ENCODE measurements at places on chromosomes 16 and 17.
A peak's percentile ranks its signal among the peaks of the same experiment; 100 is the strongest.

DNA sequence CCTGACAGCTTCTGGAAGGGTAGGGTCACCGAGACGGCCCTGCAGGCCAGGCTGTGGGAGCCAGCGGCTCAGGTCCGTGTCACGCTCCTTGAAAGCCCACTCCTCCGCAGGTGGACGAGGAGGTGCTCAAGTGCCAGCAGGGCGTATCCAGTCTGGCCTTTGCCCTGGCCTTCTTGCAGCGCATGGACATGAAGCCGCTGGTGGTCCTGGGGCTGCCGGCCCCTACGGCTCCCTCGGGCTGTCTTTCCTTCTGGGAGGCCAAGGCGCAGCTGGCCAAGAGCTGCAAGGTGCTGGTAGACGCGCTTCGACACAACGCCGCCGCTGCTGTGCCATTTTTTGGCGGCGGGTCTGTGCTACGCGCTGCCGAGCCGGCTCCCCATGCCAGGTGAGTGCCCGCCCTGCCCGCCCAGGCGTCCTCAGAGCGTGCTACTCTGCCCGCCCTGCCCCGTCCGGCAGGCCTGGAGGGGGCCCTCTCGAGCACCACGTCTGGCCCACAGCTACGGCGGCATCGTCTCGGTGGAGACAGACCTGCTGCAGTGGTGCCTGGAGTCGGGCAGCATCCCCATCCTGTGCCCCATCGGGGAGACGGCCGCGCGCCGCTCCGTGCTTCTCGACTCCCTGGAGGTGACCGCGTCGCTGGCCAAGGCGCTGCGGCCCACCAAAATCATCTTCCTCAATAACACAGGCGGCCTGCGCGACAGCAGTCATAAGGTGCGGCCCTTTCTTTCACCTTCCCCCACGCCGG, 1.3 kb downstream of the NAGS start:
- no peak for DNase-seq

GRCh38 chr17:78951967-78952551, 26.9 kb upstream of the TIMP2 start:
- DNase-seq, result peak; percentile 31

- DNase-seq, result no peak
Observed at GRCh38 chr17:2237521-2237921, 66.1 kb downstream of the SMG6 start.

GRCh38 chr16:74710401-74710800, 9.7 kb upstream of the MLKL start:
- DNase-seq, result no peak

- DNase-seq, result peak; percentile 60
Observed at GRCh38 chr16:67013823-67014633, 14.9 kb upstream of the CBFB start.

DNA sequence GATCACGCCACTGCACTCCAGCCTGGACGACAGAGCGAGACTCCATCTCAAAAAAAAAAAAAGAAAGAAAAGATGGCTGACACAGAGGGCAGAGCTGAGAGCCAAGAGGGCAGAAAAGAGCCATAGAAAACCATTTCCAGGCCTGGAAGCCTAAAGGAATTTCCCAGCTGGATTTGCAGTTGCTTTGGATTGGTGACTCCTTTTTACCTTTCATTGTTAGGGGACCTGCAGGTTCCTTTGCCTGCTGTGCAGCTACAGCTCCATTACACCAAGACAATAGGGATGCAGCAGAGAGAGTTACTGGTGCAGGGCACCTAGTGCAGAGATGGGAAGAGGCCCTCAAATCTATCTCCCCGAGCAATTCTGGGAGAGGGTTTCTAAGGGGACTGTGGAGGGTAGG, 18.4 kb downstream of the ZNF668 start:
- DNase-seq, result no peak

GRCh38 chr17:4849011-4849536, 15.9 kb downstream of the MINK1 start:
- no peak for DNase-seq

DNA sequence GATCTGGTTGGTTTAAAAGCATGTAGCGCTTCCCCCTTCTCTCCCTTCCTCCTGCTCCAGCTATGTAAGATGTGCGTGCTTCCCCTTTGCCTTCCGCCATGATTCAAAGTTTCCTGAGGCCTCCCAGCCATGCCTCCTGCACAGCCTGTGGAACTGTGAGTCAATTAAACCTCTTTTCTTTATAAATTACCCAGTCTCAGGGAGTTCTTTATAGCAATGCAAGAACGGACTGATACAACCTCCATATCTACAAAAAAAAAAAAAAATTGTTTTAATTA, 16.6 kb upstream of the PDXDC1 start:
- DNase-seq, result no peak

DNA sequence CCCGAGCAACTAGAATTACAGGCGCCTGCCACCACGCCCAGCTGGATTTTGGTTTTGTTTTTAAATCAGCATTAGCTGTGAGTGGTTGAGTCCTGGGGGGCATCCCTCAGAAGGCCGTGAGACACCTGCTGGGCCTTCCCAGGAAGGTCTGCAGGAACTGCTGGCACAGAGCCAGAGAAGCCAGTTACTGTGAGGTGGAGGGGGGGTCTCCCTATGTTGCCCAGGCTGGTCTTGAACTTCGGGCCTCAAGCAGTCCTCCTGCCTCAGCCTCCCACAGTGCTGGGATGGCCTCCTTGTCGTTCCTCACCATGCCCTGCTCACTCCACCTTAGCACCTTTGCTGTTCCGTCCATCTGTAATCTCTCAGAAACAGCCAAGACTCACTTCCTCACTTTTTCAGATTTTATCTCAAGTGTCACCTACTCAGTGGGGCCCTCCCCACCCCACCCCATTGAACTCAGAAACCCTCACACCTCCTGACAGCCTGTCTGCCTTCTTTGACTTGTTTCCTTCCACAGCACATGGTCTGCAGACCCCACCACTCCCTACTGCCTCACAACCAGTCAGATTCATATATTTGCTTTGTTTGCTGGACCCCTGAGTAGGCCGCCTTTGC, 62.3 kb downstream of the WSB1 start:
- DNase-seq, result no peak

DNA sequence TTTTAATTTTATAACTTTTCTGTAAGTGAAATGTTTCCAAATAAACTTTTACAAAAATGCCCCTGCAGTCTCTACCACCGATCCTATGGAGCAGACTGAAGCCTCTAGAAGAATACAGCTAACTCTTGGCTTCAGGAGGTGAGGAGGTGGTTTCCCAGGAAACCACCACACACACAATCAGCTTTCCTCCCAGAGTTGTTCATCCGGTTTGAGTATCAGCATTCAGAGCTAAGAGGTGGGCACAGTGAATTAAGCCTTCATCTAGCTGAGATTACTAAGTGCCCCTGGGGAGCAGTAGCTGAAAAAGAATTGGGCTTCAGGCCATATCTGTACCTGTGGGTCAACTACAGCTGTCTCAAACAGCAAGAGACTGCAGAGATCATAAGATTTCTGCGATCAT, 139.7 kb downstream of the AATF start:
- DNase-seq, result no peak

- no peak for DNase-seq
Observed at GRCh38 chr16:22816475-22816874, 2.5 kb downstream of the HS3ST2 start.

GRCh38 chr17:9907883-9908648, 3.0 kb upstream of the RCVRN start:
- no peak for DNase-seq

DNA sequence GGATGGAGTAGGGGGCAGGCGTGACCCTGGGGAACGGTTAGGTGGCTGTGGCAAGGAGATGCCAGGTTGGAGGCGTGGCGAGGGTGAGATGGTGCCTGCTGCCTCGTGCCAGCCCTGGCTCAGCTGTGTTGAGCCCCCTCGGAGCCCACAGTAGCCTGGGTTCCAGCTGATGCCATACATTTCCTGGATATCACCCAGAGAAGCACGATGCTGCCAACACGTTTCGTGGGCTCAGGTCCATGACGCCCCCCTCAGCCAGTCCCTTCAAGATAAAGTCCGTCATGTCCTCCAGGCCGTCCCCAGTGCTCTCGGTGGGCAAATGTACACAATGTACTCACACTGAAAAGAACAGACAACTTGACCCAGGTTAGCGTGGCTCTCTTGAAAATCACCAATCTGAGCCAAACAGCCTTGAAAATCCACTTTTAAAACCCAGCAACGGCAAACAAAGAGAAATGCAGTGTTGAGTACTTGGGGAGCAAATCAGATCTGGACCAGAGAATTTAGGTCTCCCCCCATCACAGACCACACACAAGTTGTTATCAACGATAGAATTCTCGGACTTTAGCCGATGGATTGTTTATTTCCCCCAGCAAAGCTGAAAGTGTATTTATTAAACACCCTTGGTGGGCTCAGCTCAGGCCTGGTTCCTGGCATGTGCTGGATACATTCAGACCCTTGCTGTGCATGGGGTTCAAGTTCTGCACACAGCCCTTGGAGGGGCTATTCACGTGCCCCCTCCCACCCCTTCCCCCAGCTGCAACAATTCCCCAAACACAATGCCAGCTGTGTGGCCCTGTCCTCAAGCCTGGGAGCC, 102.8 kb upstream of the PLCG2 start:
- DNase-seq, result no peak

GRCh38 chr17:47741109-47741792, 8.2 kb downstream of the TBX21 start:
- DNase-seq, result no peak

- peak; percentile 93 for DNase-seq
Observed at GRCh38 chr17:7836596-7837407, 2.8 kb downstream of the KDM6B start.

DNA sequence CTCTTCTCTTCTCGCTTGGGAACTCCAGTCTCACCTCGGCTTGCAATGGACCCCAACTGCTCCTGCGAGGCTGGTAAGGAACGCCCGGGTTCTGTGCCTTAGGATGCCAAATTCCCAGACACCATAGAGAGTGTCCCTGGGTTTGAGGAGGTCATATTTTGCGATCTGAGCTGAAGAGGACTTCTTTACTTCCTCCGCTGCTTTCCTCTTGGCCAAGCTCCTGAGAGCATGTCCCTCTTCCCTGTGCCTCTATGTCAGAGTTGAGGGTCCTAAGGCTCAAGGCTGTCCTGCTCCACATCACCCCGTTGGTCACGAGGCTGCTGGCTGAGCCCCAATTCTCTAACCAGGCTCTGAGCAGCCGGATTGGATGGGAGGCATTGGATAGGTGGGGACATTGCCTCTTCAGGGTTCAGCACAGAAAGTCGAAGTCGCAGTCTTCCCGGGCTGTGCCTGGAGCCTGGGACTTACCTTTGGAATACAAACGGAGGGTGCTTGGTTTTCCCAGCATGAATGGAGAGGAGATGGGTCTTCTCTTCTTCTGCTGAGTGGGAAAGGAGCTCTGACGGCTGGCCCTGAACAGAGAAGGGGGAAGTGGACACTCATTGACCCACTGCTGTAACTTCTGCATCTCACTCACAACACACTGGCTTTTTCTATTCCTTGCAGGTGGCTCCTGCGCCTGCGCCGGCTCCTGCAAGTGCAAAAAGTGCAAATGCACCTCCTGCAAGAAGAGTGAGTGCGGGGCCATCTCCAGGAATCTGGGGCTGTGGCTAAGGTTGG, 416 bp downstream of the MT1H start:
- DNase-seq, result no peak

GRCh38 chr16:12429756-12430155, 373.9 kb downstream of the CPPED1 start:
- no peak for DNase-seq

DNA sequence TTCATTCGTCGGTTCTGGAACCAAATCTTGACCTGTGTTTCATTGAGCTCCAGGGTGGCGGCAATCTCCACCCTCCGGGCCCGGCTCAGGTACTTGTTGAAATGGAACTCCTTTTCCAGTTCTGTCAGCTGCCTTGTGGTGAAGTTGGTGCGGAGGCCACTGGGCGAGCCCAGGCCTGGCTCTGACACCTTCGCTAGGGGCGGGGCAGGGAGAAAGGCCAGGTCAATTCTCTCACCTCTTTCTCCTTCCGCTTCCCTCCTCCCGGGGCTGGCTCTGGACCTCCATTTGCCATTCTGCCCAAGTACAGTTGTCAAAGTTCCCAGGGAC, 1.2 kb downstream of the HOXB1 start:
- no peak for DNase-seq

- DNase-seq, result no peak
Observed at GRCh38 chr17:51472670-51473205, 212.4 kb downstream of the UTP18 start.

DNA sequence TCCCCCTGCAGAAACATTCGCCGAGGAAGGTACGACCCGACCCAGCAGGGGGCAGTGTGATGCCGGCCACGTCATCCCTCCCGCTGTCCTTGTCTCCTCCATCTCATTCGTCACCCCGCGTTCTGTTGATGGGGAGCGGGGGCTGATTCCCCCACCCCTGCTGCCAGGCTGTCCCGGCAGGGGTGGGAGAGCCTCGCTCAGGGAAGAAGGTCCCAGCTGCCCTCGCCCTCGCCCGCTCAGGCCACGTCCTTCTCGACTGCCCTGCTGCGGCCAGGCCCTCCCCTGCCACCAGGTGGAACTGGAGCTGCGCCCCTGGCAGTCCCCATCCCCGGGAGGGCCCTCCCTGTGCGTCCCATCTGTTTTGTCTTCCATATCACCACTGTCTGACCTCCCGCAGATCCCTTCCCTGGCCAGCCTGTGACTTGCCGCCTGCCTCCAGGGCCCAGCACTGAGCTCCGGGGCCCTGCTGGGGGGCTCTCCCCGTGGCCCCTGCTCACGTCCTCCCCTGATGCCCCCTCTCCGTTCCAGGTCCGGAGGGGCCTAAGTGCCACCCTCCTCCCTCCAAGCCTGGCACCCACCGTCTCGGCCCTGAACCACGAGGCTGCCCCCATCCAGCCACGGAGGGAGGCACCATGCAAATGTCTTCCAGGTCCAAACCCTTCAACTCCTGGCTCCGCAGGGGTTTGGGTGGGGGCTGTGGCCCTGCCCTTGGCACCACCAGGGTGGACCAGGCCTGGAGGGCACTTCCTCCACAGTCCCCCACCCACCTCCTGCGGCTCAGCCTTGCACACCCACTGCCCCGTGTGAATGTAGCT, 20.6 kb downstream of the ADAM11 start:
- peak; percentile 74 for DNase-seq

GRCh38 chr16:88585269-88585668, 15.1 kb downstream of the ZC3H18 start:
- DNase-seq, result no peak

DNA sequence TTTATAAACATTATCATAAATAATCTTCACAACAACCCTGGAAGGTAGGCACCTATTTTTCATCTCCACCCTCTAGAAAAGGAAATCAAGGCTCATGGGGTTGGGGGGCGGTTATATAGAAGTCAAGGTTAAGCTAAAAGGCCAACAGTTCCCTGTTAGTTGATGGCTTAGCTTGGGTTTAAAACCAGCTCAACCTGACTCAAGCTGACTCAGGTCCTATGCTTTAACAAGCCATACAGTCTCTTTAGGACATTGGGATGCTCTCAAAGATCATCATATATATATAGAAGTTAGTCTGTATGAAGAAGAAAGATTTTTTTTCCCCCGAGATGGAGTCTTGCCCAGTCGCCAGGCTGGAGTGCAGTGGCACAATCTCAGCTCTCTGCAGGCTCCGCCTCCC, 44.8 kb upstream of the MED13 start:
- DNase-seq, result no peak

Data from progenitor cell of endocrine pancreas (in vitro differentiated cells).